ENCODE measurements at places on chromosomes 16 and 17. TPM values are rescaled to one million over a fixed set of nuclear protein-coding genes. Genes with fewer than 3 reads are reported as not detected.

- DNase-seq = no peak
Measured at GRCh38 chr17:37742762-37743611, 1.9 kb downstream of the HNF1B start.

The ST6GALNAC2 gene
- total RNA-seq = 0.81 TPM

The SEC14L5 gene
- under 0.01 TPM for total RNA-seq

The CCL7 gene
- not detected for total RNA-seq

GRCh38 chr17:34511265-34511664, 68.1 kb upstream of the TMEM132E start:
- DNase-seq = no peak

DNA sequence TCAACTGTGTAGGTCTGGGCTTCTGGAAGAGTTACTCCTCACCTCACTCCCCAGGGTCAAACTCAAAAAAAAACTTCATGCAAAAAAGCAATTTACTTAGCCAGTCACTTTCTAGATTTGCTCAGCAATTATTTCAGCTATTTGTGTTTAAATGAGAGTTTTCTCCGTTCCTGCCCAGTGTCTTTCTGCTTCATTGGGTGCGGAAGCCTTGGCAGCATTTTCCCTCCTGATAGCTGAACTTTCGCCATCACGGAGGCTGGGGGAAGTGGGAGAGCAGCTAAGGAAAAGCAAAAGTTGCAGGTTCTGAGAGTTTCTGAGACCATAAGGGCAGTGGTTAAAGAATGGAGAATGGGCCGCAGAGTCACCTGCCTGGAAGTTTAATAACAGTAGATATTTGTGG, 287.1 kb upstream of the DYNLRB2 start:
- no peak for DNase-seq

DNA sequence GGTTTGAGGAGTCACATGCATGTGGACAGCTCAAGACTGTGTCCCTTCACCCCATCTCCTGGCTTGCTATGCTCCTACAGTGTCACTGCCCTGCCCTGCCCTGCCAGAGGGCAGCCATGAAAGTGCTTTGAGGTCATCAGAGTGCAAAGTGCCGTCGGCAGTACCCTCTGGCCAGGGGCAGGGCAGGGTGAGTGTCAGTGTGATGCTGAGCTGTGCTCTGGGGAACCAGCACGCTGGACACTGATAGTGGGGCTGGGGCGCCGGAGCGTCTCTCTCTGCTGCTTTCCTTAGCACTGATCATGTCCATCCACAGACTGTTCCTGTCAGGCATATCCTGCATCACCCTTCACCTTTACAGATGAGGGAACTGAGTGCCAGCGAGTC, 1.6 kb upstream of the SPATA32 start:
- DNase-seq = no peak

DNA sequence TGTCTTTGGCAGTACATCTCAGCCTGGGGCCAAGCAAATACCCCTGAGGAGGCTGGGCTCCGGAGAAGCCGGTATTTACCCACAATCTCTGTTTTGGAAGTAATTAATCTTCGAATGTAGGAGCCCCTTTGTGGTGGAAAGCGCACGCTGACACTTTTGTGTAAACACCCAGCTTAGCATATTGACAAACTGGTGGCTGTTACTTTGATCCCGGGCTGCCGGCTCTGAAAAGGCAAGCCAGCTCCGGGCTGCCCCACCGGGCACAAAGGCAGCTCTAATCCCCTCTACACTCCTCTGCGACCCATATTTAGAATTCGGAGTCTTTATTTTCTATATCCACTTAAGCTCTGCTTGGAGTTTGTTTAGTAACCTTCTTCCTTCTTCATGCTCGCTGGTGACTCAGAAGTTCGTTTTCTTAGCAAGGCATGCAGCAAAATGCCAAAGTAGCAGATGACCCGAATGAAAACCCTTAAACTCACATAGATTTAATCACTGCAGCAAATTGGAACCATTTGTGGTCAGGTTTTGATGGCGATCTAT, 144.0 kb upstream of the IRX3 start:
- DNase-seq = no peak

DNA sequence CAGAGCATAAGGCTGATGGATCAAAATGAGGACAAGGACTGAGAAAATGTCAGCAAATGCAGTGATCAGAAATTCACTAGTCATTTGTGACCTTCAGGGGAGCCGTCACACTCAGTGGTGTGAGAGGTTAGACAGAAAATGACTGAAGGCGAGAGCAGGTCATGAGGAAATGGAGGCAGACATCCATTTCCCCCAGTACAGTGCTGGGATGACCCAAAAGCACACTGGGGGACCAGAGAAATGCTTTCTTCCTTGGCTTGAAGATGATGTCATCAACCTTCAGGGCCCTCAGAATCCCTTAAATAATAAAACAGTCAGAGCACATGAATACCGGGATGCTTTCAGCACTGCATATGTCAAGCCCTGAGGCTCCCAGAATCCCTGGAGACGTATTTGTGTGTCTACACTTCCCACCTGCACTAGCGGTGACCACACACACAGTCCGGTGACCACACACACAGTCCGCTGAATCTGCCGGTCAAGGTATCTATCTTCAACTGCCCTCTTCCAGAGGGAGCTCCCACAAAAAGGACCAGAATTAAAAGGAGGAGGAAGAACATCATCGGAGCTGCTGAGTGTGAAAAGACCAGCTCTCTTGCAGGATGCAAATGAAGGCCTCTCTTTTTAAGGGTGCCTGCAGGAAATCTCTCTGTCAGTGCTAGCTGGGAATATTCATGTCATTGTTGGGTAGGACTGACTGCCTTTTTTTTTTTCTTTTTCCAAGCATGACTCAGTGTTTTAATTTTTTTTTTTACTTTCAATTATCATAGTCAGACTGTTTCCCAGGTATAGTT, 8.2 kb downstream of the UBE2O start:
- no peak for DNase-seq

DNA sequence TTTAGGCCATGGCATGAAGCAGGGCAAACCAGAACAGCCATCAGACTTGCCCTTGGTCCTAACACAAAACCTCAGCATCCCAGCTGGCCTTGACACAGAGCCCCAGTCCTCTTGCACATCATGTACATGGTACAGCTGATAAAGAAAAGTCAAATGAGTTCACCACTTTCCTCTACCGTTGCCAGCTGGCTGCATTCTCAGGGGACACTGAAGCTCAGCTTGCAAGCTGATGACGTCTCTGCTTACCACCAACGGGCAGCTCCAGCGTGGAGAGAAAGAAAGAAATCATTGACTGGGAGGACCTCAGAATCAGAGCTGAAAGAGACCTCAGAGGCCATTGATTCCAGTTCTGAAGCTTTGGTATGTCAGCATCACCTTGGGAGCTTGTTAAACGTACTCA, 80.7 kb upstream of the CES5A start:
- no peak for DNase-seq

The KRTAP1-1 gene
- total RNA-seq = not detected

Data from hematopoietic multipotent progenitor cell (in vitro differentiated cells).